ENCODE measurements at places on chromosomes 12 and 14. TPM values are rescaled to one million over a fixed set of nuclear protein-coding genes. Genes with fewer than 3 reads are reported as not detected.
A peak's percentile ranks its signal among the peaks of the same experiment; 100 is the strongest.

The SNX6 gene
- total RNA-seq: 64.2 TPM

The KRT82 gene
- total RNA-seq: not detected

The BCL7A gene
- 6.2 TPM for total RNA-seq

The KLHDC1 gene
- total RNA-seq: 7.8 TPM

The TAS2R13 gene
- 6.9 TPM for total RNA-seq

The ATF7IP gene
- total RNA-seq: 45.4 TPM

The OR6C2 gene
- total RNA-seq: not detected

The KRT71 gene
- not detected for total RNA-seq

- H3K36me3 ChIP-seq: no peaks in the 10 kb centered on the region
- H3K4me3 ChIP-seq: no peak overlapping the region
- no peak overlapping the region for H3K27ac ChIP-seq
- no peaks in the 10 kb centered on the region for H3K27me3 ChIP-seq
Measured at GRCh38 chr14:58066115-58066514, 85.9 kb downstream of the ARMH4 start.

- no peak overlapping the region for H3K4me3 ChIP-seq
- DNase-seq: no peak
- H3K36me3 ChIP-seq: no peaks in the 10 kb centered on the region
Measured at GRCh38 chr14:99630202-99630601, 14.7 kb upstream of the HHIPL1 start.

DNA sequence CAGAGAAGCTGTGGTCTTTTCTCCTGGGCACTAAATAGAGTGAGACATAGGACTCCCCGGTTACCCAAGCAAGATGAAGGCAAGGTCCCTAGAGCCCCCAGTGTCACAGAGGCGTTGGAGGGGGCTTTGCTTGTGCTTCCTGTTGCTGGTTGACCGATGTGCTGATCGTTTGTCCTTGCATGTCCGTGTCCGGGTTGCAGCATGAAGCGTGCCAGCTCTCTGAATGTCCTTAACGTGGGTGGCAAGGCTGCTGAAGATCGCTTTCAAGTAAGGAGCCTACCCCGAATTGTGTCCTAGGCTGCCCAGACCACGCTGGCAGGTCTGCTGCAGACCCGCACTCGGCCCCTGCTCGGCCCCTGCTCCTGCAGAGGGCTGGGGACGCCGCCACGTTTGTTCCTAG is 23.1 kb downstream of the XRCC3 start:
- peaks cover 1% of the 10 kb centered on the region for H3K4me1 ChIP-seq
- no peaks in the 10 kb centered on the region for H3K36me3 ChIP-seq
- H3K27me3 ChIP-seq: no peaks in the 10 kb centered on the region
- H3K4me3 ChIP-seq: no peak overlapping the region

DNA sequence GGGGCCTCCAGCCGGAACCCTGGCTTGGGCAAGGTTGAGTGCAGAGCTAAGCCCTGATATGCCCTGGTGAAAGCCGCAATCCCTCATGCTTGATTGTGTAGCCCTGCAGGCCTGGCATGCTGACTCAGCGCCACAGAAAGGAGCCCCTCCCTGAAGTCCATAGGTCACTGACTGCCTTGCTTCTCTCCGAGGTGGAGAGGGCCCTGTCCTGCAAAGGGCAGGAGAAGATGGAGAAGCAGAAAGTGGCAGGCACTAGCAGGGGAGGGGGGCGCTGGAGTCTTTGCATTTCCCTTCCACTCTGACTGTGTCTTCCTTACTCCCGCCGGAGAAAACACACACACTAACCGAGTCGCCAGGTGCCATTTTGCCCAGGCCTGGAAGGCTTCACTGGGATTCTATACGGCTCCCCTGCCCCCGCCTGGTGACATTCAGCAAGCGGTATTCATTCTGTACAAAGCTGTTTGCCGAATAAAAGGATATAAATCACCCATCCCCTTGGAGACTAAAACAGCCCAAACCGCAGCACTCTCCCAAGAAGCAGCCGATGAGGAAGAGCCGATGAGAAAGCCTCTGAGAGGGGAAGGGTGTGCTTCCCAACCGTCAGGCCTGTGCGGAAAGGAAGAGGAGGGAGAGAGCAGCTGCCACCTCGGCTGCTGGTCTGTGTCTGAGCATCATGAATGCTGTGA is 69.8 kb downstream of the SLC6A12 start:
- no peaks in the 10 kb centered on the region for H3K36me3 ChIP-seq
- no peak overlapping the region for H3K27ac ChIP-seq

- H3K4me3 ChIP-seq: no peak overlapping the region
- H3K36me3 ChIP-seq: no peaks in the 10 kb centered on the region
- DNase-seq: no peak
- no peaks in the 10 kb centered on the region for H3K27me3 ChIP-seq
Measured at GRCh38 chr12:128450810-128451209, 183.8 kb downstream of the TMEM132C start.

GRCh38 chr12:89980236-89980635 is 271.6 kb upstream of the ATP2B1 start:
- no peak overlapping the region for H3K4me3 ChIP-seq
- no peak overlapping the region for H3K27ac ChIP-seq
- DNase-seq: no peak
- no peaks in the 10 kb centered on the region for H3K27me3 ChIP-seq
- H3K36me3 ChIP-seq: no peaks in the 10 kb centered on the region
- H3K4me1 ChIP-seq: no peaks in the 10 kb centered on the region

DNA sequence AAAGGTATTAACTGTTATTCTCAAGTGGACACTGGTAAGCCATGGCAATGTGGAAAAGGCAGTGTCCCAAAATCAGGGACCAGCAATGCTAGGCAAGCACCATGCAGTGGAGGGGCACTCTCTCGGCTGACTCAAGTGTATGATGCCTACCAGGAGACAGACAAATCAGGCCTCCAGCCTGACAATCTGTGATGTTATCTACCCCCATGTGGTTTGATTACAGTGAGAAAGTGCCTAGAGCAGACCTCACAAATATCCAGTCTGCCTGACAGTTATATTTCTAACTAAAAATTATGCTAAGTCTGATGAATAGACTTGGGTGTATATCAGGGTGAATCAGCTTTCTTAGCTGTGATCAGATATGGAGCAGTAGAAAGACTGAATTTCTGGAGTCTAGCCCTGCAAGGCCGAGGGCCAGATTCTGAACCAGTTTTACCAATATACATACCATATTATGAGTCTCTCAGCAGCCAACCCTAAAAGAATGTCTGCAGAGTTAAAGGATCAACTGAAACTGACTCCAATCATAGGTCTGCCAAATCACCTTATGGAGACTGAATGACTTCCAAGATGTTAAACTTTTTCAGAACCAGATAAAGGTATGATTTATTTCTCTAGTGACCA is 3.2 kb downstream of the PLBD1 start:
- H3K4me1 ChIP-seq: no peaks in the 10 kb centered on the region
- H3K4me3 ChIP-seq: no peak overlapping the region
- no peaks in the 10 kb centered on the region for H3K27me3 ChIP-seq

DNA sequence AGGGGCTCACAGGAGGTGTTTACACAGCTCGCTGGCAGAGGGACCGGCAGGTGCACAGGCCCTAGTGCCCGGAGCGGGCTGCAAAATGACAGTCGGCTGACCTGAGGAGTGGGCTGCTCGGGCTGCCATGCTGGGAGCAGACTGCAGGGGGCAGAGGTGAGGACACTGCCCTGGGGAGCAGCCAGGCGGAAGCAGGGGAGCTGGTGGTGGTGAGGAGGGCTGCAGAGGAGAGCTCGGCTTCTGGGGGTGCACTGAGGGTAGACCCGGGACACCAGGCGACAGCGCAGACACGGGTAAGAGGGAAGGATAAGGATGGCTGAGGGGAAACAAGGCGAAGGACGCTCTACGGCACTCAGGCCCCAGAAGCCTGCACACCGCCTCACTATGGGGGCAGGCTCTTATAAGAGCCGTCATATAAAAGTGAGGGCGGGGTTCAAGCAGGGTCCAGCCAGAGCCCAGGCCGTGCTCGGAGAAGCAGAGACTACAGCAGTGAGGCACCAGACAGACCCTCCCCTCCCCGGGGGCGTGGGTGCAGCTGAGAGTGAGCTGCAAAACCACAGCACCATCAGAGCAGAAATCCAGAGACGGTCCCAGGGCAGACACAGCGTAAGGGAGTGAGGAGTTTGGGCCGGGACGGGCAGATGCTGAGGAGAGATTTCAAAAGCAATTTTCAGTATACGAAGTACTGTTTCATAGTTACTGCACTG is 62.5 kb downstream of the CCDC88C start:
- no peak overlapping the region for H3K4me3 ChIP-seq
- no peak for DNase-seq
- no peaks in the 10 kb centered on the region for H3K4me1 ChIP-seq
- no peaks in the 10 kb centered on the region for H3K36me3 ChIP-seq

DNA sequence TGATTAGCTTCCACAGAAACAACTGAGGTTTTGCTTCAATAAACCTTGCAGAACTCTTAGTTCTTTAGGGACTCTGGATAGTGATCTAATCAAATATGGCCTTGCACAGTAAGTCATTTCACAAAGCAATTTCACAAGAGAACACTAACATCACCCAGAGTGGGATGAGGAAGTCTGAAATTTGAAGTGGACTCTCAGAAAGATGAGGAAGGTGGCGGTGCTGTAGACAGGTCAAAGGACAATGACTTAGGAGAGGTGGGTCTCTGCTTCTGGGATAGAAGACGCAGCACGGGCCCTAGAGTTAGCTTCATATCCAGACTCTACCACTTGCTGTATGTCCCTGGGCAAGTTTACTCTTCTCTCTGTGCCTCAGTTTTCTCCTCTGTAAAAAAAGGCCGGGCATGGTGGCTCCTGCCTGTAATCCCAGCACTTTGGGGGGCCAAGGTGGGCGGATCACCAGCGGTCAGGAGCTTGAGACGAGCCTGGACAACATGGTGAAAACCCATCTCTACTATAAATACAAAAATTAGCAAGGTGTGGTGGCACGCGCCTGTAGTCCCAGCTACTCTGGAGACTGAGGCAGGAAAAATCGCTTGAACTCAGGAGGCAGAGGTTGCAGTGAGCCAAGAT is 18.9 kb downstream of the FOS start:
- no peak overlapping the region for H3K4me3 ChIP-seq
- H3K36me3 ChIP-seq: no peaks in the 10 kb centered on the region
- peak overlapping the region; percentile 15 for H3K27ac ChIP-seq
- peaks cover 7% of the 10 kb centered on the region for H3K4me1 ChIP-seq
- no peak for DNase-seq

GRCh38 chr14:32934881-32935633 is 3.6 kb upstream of the NPAS3 start:
- no peak for DNase-seq
- peaks cover 3% of the 10 kb centered on the region for H3K27me3 ChIP-seq
- peaks cover 2% of the 10 kb centered on the region for H3K4me1 ChIP-seq
- H3K36me3 ChIP-seq: no peaks in the 10 kb centered on the region
- H3K4me3 ChIP-seq: peak overlapping the region; percentile 57

- H3K36me3 ChIP-seq: no peaks in the 10 kb centered on the region
- H3K4me3 ChIP-seq: peak overlapping the region; percentile 77
- no peak for DNase-seq
- peaks cover 6% of the 10 kb centered on the region for H3K4me1 ChIP-seq
- H3K27ac ChIP-seq: peak overlapping the region; percentile 93
Measured at GRCh38 chr12:49622501-49623141, 740 bp upstream of the PRPF40B start.

- no peak overlapping the region for H3K27ac ChIP-seq
- no peaks in the 10 kb centered on the region for H3K36me3 ChIP-seq
- no peaks in the 10 kb centered on the region for H3K27me3 ChIP-seq
- H3K4me1 ChIP-seq: no peaks in the 10 kb centered on the region
Measured at GRCh38 chr14:101354726-101355125, 206.6 kb upstream of the DIO3 start.

GRCh38 chr14:31968956-31969698 is 108.0 kb upstream of the ARHGAP5 start:
- H3K27me3 ChIP-seq: no peaks in the 10 kb centered on the region
- H3K4me1 ChIP-seq: peaks cover 27% of the 10 kb centered on the region
- no peak for DNase-seq
- no peak overlapping the region for H3K4me3 ChIP-seq
- H3K27ac ChIP-seq: peak overlapping the region; percentile 83
- H3K36me3 ChIP-seq: no peaks in the 10 kb centered on the region

DNA sequence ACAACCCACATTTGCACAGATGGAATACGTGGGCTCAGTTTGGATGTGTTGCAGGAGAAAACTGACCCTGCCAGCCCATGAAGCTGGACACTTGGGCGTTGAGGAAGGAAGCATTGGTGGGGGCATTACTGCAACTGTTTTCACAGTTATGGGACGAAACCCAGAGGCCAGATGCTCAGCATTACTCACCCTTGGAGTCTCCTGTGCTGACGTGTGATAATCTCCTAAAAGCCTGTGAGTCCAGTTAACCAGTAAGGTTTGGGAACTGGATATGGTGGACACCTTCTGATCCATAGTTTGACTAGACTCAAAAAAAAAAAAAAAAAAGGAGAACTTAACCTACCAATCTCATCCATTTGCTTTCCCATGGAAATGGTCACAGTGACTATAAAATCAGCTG is 52.8 kb upstream of the EGLN3 start:
- no peak for DNase-seq
- H3K27ac ChIP-seq: no peak overlapping the region
- no peaks in the 10 kb centered on the region for H3K4me1 ChIP-seq

- no peaks in the 10 kb centered on the region for H3K36me3 ChIP-seq
- no peaks in the 10 kb centered on the region for H3K4me1 ChIP-seq
- DNase-seq: no peak
- H3K4me3 ChIP-seq: no peak overlapping the region
- H3K27me3 ChIP-seq: no peaks in the 10 kb centered on the region
- no peak overlapping the region for H3K27ac ChIP-seq
Measured at GRCh38 chr14:21534576-21534975, 8.4 kb upstream of the SALL2 start.

- H3K27ac ChIP-seq: no peak overlapping the region
- H3K4me1 ChIP-seq: no peaks in the 10 kb centered on the region
- no peaks in the 10 kb centered on the region for H3K27me3 ChIP-seq
- no peak for DNase-seq
- no peak overlapping the region for H3K4me3 ChIP-seq
- H3K36me3 ChIP-seq: no peaks in the 10 kb centered on the region
Measured at GRCh38 chr12:132292328-132293319, 36.8 kb downstream of the GALNT9 start.

DNA sequence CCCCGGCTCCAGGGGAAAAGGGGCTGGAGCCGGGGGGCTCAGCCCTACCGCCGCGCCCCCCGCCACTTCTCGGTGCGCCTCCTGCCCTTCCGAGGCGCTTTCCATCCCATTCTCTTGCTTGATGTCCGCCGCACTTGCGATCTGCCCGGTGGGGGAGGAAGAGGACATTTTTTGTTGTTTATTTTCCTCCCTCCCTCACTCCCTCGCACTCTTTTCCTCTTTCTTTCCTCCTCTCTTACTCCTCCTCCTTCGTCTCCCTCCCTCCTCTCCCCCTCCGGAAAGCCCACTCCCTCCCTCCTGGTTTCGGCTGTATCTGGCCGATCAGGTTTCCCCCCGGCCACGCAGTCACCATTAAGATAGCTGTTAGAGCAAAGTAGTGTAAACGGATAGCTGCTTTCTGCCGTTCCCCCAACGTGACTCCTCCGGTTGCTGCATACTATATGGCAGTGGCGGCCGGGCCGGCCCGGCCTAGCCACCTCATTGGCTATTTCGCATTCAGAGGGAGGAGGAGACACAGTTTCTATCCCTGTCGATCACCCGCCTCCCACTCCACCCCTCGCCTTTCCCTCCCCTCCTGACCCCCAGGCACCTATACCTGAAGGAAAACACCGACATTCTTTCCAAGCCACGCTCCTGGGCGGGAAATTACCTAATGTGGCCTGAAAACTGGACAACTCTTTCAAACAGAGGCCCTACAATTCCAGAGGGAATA is at the start of gene SIX4:
Gene SIX4, minus strand, starts transcription at position 445 of the 712 bp plus-strand sequence. Its CDS starts 277 bp downstream, at position 168.
- peak within 1 kb of the TSS; percentile 93 for H3K4me3 ChIP-seq
- peak; percentile 64 for DNase-seq
- H3K4me1 ChIP-seq: no peaks in the 10 kb centered on the region

- H3K27ac ChIP-seq: no peak overlapping the region
- H3K36me3 ChIP-seq: no peaks in the 10 kb centered on the region
- no peaks in the 10 kb centered on the region for H3K4me1 ChIP-seq
- peak; percentile 67 for DNase-seq
Measured at GRCh38 chr12:117212563-117213190, 22.4 kb upstream of the FBXO21 start.

- no peak overlapping the region for H3K4me3 ChIP-seq
- H3K27ac ChIP-seq: no peak overlapping the region
- H3K27me3 ChIP-seq: no peaks in the 10 kb centered on the region
- no peak for DNase-seq
Measured at GRCh38 chr12:130398100-130398848, 60.6 kb downstream of the PIWIL1 start.
